ENCODE measurements at places on chromosomes 7 and 10.

GRCh38 chr10:69123306-69123746 lies 652 bp upstream of the VPS26A start:
- no peak for DNase-seq

- DNase-seq: no peak
Measured at GRCh38 chr10:89611282-89611681, 33.8 kb downstream of the PANK1 start.

DNA sequence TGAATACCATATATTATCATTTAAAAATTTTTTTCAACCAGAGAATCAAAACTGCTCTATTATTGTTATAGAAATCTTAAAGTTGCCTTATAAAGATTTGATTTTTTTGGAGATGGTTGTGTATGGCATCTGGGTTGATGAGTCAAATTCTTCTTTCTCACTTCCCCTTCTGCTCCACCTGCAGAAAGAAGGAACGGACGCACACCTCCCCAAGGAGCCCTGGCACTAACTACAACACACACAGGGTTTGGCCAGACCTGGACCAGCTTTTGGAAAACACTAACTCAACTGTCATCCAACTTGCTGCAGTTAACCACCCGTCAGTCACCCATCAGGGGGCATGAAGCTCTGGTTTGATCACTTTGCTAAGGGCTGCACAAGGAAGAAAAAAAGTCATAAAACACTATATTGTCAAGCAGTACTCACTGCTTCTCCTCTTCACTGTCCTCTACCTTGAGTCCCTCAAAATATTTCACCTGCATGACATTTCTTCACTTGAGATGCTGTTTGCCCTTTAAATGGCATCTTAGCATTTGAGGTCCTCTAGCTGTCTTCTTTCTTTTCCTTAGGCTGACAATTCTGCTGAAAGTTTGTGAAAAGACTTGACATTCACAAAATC lies 266.7 kb upstream of the PHF14 start:
- no peak for DNase-seq

DNA sequence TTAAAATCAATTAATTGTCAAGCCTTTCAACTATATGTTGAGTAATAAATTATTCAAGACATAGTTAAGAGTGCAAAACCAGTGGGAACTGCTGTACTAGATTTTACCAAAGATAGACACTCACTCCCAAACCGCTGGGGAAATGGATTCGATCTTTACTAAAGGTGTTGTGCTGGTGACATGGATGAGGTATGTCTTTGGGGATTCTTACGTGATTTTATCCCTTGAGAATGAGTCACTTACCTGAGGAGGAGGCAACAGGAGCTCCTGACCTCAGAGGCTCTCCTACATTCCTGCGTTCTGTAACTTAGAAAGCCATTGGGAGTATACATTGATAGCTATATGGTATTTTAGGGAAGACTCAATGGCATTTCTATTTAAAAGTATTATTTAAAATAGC lies 165.5 kb downstream of the PKD1L1 start:
- no peak for DNase-seq

GRCh38 chr10:11257440-11258090 lies 239.9 kb downstream of the CELF2 start:
- no peak for DNase-seq

DNA sequence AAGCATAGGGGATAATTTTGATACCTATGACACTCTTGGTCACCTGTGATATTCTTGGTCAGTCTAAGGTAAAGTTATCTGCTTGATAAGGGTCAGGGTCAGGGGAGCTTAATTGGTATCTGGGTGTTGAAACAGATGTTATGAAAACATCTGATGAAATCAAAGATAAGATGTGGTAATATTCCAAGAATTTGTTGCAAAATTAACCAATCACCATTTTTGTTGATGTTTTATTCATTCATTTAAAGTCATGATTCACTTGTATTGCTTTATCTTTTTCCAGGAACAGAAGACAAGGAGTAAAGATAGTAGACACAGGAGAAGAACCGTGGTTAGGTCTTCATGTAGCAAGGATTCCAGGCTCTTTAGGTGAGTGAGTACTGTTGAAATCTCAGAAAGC lies 103.1 kb downstream of the SEMA3C start:
- no peak for DNase-seq

GRCh38 chr7:158094671-158095226 lies 492.9 kb downstream of the PTPRN2 start:
- DNase-seq: no peak

GRCh38 chr7:1645071-1645409 lies 25.0 kb upstream of the ELFN1 start:
- DNase-seq: no peak

Measured in memory B cell (primary cell).